ENCODE measurements at places on chromosomes 7 and 10.

GRCh38 chr7:105636982-105637381 lies 55.7 kb upstream of the EFCAB10 start:
- no peak overlapping the region for H3K27ac ChIP-seq
- H3K27me3 ChIP-seq = no peaks in the 10 kb centered on the region
- DNase-seq = no peak
- H3K4me3 ChIP-seq = peak overlapping the region; percentile 23
- H3K36me3 ChIP-seq = peaks cover 5% of the 10 kb centered on the region
- peaks cover 42% of the 10 kb centered on the region for H3K4me1 ChIP-seq

DNA sequence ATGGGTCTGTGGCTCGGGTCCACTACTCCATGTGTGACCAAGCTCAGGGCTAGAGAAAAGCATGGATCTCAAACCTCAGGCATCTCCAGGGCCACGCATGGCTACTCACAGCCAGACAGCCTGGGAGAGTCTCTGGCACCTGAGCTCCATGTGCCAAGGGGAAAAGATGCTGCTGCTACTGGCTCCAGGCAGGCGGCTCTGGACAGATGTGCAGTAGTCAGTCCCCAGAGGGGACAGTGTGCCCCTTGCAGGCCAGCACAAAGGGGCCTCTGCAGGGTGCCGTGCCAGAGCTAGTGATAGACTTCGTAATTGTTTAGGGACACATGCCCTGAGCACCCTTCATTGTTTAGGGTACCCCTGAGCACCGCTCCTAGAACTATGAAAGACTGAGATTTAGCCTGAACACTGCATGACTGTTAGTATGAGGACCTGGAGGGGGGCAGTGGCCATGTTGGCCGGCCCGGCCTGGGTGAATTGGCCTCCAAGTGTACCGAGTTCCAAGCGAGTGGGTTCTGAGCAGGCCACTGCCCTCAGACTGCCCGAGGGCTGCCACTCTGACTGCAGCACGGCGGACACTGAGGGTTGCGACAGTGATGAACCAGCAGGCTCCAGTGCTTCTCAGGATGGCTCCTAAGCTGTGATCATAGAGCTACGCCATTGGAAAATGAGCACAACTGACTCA lies 80.7 kb downstream of the TCERG1L start:
- no peaks in the 10 kb centered on the region for H3K36me3 ChIP-seq
- no peak overlapping the region for H3K27ac ChIP-seq
- DNase-seq = no peak
- H3K4me3 ChIP-seq = no peak overlapping the region
- H3K27me3 ChIP-seq = no peaks in the 10 kb centered on the region
- peaks cover 16% of the 10 kb centered on the region for H3K4me1 ChIP-seq

- peaks cover 5% of the 10 kb centered on the region for H3K4me1 ChIP-seq
- no peak for DNase-seq
- no peak overlapping the region for H3K4me3 ChIP-seq
- H3K27ac ChIP-seq = no peak overlapping the region
- H3K36me3 ChIP-seq = no peaks in the 10 kb centered on the region
These were observed 74.4 kb downstream of the TPK1 start for GRCh38 chr7:144761493-144761892.

- H3K36me3 ChIP-seq = no peaks in the 10 kb centered on the region
- H3K27me3 ChIP-seq = no peaks in the 10 kb centered on the region
- no peak overlapping the region for H3K4me3 ChIP-seq
- no peaks in the 10 kb centered on the region for H3K4me1 ChIP-seq
These were observed 53.2 kb upstream of the MTPN start for GRCh38 chr7:136030330-136030729.

- peaks cover 8% of the 10 kb centered on the region for H3K4me1 ChIP-seq
- no peak for DNase-seq
- peaks cover 49% of the 10 kb centered on the region for H3K27me3 ChIP-seq
- peak overlapping the region; percentile 78 for H3K27ac ChIP-seq
- no peak overlapping the region for H3K4me3 ChIP-seq
These were observed 140.3 kb upstream of the RET start for GRCh38 chr10:42936580-42936979.

DNA sequence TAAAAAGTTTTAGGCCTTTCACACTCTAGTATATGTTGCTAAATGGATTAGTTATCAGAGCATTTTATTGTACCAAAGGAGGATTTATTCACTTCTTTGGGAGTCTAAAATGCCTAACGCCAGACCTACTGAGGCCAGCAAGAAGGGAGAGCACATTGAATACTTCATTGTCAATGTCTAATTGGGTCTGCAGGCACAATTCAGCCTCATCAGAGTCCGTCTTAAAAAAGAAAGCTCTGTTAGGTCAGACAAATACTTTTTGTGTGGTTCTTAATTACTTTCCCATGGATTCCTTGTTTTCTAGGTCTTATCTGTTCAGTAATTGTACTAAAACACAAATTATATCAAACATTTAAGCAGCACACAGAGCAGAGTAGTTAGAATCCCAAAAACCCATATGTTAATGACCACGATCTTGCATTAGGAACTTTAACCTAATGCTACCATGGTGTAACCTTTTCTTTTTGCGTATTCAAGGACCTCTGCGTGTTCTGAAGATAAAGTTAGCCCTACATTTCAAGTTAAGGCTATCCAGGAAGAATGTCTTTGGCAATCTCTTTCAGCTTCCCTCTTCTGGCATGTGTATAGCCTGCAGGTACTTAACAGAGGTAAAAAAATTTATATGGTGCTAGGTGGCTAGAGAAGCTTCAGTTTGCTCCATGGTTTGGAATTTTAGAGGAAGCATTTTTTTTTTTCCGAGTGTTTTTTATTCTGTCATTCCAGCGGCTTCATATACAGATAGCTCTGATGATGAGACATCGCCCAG lies 45.7 kb upstream of the STRIP2 start:
- H3K4me3 ChIP-seq = no peak overlapping the region
- peaks cover under 1% of the 10 kb centered on the region for H3K36me3 ChIP-seq
- peaks cover 13% of the 10 kb centered on the region for H3K4me1 ChIP-seq

DNA sequence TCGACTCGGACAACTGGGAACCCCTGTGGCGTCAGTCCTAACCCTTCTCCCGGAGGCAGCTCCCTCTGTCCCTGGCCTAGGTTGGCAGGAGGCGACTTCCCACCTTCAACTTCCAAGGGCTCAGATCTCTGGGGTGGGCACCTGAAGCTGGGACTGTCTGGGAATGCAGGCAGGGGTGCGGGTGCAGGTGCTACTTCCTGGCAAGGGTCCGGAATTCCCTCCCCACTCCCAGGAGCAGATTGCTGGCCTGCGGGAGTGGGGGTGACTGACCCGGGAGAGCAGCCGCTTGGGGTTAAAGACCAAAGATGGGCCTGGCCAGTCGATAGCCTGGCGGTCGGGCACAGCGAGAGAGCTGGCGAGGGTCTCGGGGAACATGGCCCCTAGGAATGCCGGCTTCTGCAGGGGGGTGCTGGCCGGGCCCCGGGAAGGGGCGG lies 387 bp downstream of the EPHA1 start:
- DNase-seq = no peak
- H3K4me3 ChIP-seq = no peak overlapping the region
- no peak overlapping the region for H3K27ac ChIP-seq
- H3K36me3 ChIP-seq = no peaks in the 10 kb centered on the region
- peaks cover 32% of the 10 kb centered on the region for H3K27me3 ChIP-seq

- no peak overlapping the region for H3K27ac ChIP-seq
- peaks cover 25% of the 10 kb centered on the region for H3K36me3 ChIP-seq
- H3K27me3 ChIP-seq = no peaks in the 10 kb centered on the region
- no peak overlapping the region for H3K4me3 ChIP-seq
These were observed 32.5 kb downstream of the ERLIN1 start for GRCh38 chr10:100153239-100153825.

DNA sequence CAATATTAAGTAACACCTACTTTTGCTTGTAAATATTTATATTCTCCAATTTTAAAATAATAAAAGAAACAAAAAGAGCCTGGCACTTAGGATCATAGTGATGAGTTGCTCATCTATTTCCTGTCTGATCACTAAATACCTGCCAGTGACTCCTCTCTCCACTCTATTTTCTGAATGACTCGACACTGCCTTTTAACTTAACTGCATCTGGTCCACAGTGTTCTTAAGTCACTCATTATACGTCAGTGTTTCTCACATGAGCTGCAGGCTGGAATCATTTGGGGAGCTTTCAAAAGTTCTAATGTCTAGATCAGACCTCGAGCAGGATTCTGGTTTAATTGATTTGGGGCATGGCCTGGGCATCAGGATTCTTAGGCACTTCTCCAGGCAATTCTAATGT lies 78.0 kb upstream of the AGBL3 start:
- peaks cover 2% of the 10 kb centered on the region for H3K36me3 ChIP-seq
- DNase-seq = no peak
- H3K27me3 ChIP-seq = no peaks in the 10 kb centered on the region
- H3K4me1 ChIP-seq = no peaks in the 10 kb centered on the region

DNA sequence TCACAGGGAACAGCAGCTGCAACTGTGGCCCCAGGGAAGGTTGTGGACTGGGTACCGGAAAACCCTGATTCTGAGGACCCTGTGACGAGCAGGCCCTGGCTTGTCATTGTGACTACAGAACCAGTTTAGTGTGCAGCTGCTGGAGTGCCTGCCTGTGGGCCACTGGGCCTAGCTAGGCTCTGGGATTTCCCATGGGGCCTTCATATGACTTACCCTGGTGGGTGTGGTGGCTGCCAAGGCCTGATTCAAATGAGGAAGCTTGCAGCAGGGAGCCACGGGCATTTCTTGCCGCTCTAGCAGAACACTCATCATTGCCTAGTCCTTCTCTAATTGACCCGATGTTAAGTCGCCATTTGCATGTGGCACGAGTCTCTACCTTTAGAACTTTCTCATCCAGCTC lies 14.7 kb upstream of the CAMK2G start:
- no peaks in the 10 kb centered on the region for H3K27me3 ChIP-seq
- no peak for DNase-seq
- no peak overlapping the region for H3K27ac ChIP-seq
- H3K4me3 ChIP-seq = no peak overlapping the region
- no peaks in the 10 kb centered on the region for H3K36me3 ChIP-seq

DNA sequence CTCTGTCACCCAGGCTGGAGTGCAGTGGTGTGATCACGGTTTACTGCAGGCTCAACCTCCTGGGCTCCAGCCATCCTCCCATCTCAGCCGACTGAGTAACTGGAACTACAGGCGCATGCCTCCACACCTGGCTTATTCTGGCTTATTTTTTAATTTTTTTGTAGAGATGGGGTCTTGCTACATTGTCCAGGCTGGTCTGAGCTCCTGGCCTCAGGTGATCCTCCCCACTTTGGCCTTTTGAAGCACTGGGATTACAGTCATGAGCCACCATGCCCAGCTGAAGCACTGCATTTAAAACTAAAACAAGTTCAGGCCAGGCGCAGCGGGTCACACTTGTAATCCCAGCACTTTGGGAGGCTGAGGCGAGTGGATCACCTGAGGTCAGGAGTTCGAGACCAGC lies 8.0 kb downstream of the SH3PXD2A start:
- no peak overlapping the region for H3K4me3 ChIP-seq
- DNase-seq = no peak
- H3K27ac ChIP-seq = no peak overlapping the region
- no peaks in the 10 kb centered on the region for H3K27me3 ChIP-seq
- H3K36me3 ChIP-seq = peaks cover 5% of the 10 kb centered on the region

- DNase-seq = no peak
- H3K4me1 ChIP-seq = peaks cover 8% of the 10 kb centered on the region
- H3K27me3 ChIP-seq = no peaks in the 10 kb centered on the region
- no peak overlapping the region for H3K27ac ChIP-seq
These were observed 11.8 kb downstream of the MOSPD3 start for GRCh38 chr7:100623951-100624824.

- peak; percentile 59 for DNase-seq
- no peaks in the 10 kb centered on the region for H3K27me3 ChIP-seq
- peak overlapping the region; percentile 99 for H3K27ac ChIP-seq
- peaks cover 48% of the 10 kb centered on the region for H3K4me1 ChIP-seq
- H3K4me3 ChIP-seq = peak overlapping the region; percentile 56
These were observed 106.6 kb upstream of the TNS3 start for GRCh38 chr7:47688311-47689100.

- no peak overlapping the region for H3K27ac ChIP-seq
- H3K36me3 ChIP-seq = no peaks in the 10 kb centered on the region
- no peak for DNase-seq
- H3K27me3 ChIP-seq = no peaks in the 10 kb centered on the region
- peaks cover 6% of the 10 kb centered on the region for H3K4me1 ChIP-seq
These were observed 244.6 kb downstream of the SORCS1 start for GRCh38 chr10:106919871-106920282.
